Effector memory CD8-positive, alpha-beta T cell (primary cell): ENCODE measurements at places on chromosomes 16 and 17.

DNA sequence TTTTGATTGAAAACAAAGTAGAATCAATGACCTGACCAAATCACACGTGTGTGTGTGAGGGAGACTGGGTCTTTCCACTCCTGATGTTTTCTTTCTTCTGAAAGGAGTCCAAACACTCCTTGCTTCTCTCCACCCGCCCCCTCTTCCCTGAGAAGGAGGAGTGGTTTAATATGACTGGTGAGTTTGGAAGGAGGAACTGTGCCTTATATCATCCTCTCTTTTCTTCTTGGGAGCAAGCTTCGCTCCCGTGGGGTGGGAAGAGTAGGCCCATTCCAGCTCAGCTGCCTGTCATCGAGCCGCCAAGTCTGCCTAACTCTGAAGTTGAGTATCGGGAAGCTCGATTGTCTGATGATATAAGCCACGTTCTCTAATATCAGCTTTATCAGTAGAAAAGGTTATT, 96.5 kb downstream of the YPEL2 start:
- DNase-seq = no peak

DNA sequence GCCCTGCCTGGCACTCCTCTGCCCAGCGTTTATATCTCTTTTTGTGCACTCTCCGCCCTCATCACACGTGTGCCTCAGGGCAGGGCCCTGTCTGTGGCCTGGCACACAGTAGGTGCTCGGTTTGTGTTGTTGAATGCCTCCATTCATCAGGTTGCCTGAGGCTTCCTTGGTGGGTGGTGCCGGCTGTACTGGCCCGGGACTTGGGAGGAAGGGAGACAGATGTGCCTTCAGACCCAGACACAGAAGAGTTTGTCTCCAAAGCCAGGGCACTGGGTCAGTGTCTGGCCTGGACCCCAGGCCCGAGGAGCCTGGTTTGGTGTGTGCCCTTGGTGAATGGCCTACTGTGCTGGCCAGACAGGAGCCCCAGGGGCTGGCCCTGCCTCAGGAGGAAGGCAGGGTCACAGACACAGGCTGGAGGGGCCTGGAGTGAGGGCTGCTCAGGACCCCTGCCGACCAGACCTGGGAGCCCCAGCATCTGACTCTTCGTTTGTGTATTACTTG, 71.6 kb downstream of the RAI1 start:
- peak; percentile 19 for DNase-seq

GRCh38 chr17:47948706-47949196, 7.4 kb downstream of the PNPO start:
- no peak for DNase-seq

DNA sequence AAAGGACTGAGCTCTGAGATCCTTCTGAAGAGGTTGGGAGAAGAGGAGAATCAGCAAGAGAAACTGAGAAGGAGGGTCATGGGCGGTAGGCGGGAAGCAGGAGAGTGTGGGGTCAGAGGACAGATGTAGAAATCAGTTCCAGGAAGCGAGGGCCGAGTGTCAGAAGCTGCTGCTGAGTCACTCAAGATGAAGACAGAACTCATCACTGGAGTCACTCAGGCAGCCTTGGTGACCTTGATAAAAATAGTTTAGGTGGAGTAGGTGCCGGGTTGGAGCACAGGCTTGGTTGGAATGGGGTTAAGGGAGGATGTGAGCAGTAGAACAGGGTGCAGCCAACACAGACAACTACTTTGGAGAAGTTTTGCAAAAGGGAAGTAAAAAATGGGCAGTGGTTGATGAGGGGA, 6.1 kb upstream of the ITGAM start:
- no peak for DNase-seq

- no peak for DNase-seq
Observed at GRCh38 chr16:23498863-23499262, 11.4 kb downstream of the GGA2 start.

DNA sequence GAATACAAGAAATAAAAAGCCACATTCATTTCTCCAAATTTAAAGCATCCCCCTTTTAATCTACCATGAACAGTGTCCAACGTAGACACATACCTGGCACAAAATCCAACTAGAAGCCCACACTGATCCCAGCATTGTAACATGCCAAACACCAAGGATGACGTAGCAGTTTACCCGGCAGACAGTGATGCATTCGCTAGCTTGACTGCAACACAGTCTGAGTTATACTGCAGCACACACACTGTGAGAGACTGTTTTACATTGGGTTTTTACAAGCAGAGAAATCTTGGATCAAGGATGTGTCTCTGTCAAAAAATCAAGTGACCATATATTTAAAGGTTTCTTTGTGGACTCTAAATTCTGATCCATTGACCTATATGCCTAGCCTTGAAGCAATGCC, 74.5 kb upstream of the C17orf78 start:
- DNase-seq = no peak

- no peak for DNase-seq
Observed at GRCh38 chr17:63555500-63556156, 5.4 kb downstream of the DCAF7 start.

DNA sequence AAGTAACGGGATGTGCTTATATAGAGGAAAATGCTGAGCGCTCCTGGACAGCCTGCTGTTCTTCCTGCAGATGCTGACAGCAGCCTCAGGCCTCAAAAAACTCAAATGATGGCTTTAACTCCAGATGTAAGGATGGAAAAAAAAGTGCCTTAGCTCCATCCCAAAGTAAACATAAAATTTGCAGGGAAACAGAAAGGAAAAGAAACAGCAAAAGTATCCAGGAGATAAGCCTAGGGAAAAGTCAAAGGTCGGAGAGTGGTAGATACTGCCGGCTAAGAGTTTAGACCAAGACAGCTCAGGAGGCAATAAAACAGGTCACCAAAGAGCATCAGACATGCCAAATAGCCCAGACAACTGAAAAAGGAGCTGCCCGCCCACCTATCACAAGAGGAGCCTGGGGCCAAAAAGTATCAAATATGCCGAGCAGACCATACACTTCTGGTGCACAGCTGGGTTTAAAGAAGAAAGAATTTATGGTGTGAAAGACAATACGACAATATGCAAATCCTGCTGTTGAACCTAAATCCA, 6.9 kb downstream of the KRT31 start:
- DNase-seq = no peak

- no peak for DNase-seq
Observed at GRCh38 chr16:68902969-68903345, 59.6 kb downstream of the TANGO6 start.

GRCh38 chr16:19771796-19772195, 53.7 kb downstream of the IQCK start:
- DNase-seq = no peak

DNA sequence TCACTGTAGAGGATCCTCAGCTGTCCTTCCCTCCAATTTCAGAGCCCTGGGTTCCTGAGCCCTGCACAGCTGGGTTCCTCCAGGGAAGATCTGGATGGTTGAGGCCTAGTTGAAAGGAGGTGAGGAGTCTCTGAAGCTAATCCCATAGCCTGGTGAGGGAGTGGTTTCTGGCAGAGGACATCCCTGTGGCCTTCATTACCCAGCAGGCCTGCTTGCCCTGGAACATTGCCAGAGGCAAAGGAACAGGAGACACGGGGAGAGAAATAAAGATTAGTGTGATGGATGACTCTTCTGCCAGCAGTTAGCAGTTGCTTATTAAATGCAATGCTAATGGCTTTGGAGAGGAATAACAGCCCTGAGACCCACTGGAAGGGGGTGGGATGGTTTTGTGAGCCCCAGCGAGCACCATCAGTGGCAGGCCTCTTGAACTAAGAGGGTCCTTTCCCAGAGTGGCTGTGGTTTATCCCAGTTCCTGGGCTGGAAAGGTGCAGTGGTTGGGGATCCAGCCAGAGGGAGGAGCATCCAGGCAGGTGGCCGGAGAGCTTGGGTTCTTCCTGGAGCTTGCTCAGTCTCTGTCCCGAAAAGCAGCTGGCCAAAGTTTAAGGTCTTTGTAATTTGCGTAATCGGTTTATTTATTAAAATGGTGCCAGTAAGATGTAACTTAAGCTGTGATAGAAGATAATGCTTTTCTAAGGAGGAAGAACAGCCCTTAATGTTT, 209.7 kb downstream of the CCDC182 start:
- DNase-seq = no peak

DNA sequence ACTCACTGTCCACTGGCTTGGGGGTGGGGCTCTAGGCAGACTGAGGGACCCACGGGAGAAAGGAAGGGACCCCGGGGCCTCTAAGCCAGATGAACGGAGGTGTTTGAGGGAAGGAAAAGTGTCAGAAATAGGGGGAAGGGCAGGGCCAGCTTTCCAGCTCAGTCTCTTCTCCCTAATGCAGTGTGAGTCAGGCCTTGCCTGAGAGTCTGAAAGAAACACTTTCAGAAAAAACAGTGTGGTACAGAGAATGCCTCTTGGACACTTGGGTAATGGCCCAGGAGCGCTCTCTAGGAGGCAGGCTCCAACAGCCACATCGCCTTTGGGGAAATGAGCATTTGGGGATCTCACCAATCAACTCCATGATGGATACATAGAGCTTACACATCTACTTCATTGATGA, 46.9 kb downstream of the NDEL1 start:
- DNase-seq = no peak

DNA sequence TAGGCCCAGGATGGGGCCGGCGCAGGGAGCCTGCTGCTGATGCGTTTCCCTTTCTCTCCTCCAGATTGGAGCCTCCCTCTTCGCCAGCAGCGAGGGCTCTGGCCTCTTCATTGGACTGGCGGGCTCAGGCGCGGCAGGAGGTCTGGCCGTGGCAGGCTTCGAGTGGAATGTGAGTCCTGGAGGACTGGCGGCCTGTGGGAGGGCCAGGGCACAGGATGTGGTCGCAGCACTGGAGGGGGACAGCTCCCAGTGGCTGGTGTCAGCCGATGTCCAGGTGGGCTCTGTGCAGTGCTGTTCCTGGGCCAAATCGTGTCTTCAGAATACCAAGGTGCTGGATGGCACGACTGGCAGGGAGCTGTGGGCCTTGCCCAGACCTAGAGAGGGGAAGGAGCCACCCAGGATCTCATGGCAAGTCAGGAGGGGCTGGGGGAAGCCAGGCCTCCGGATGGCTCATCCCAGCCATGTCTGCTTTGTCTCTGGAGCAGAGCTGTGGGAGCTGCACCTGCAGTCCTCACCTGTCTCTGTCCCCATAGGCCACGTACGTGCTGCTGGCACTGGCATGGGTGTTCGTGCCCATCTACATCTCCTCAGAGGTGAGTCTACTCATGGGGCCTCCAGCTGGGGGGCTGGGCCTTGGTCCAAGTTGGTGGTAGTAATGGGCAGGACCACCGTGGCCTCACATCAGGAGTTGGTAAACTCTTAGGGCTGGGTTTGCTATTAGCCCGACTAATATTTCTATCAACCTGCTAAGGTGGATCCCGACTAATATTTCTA, 7.3 kb downstream of the SLC5A10 start:
- no peak for DNase-seq

- no peak for DNase-seq
Observed at GRCh38 chr17:57311281-57312216, 55.2 kb downstream of the MSI2 start.

DNA sequence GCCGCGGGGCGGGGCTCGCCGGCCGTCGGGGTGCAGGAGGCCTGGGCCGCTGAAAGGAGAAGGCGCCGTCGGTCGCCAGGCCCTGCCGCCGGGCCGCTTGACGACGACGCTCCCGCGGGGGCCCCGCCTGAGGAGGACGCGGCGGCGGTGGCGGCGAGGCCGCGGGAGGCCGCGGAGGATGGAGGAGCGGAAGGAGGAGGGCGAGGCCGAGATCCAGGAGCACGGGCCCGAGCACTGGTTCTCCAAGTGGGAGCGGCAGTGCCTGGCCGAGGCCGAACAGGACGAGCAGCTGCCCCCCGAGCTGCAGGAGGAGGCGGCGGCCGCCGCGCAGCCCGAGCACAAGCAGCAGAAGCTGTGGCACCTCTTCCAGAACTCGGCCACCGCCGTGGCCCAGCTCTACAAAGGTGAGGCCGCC, 430 bp downstream of the HAPSTR1 start:
- DNase-seq = peak; percentile 32

GRCh38 chr17:57762452-57763395, 17.6 kb upstream of the CCDC182 start:
- DNase-seq = no peak
